ENCODE measurements at places on chromosomes 6 and 20.

GRCh38 chr20:63344616-63345327 is 16.4 kb downstream of the CHRNA4 start:
- DNase-seq: no peak

DNA sequence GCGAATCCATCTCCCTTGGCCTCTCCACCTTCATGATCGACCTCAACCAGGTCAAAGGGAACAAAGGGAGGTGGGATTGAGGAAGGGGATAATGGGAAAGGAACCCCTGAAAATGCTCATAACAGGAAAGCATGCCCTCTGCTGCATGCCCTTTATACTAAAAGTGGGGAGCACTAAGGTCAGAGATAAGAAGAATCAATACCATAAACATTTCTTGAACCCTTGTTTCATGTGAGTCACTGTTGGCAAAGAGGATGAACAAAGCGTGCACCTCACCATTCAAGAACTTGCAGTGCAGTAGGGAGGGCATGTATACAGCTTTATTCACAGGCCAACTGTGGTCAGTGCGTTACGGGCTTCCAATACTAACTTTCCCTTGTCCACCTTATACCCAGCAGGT is 1.7 kb upstream of the SAPCD1 start:
- DNase-seq: no peak

- no peak for DNase-seq
Measured at GRCh38 chr20:3911956-3912355, 22.8 kb downstream of the PANK2 start.

DNA sequence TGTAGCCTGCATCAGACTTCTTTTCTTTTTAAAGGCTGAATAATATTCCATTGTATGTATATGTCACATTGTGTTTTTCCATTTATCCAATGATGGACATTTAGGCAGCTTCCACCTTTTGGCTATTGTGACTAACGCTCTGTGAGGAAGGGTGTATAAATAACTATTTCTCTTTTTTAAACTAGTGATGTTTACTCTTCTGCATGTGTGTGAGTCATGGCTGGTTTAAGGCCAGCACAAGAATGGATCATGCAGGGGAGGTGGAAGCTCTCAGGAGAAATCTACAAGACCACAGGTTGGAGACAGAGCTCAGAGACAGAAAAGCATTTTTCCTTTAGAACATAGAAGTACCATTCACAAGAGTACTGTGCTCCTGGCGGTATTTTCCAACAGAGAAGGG is 307.2 kb downstream of the SOX4 start:
- DNase-seq: peak; percentile 30

DNA sequence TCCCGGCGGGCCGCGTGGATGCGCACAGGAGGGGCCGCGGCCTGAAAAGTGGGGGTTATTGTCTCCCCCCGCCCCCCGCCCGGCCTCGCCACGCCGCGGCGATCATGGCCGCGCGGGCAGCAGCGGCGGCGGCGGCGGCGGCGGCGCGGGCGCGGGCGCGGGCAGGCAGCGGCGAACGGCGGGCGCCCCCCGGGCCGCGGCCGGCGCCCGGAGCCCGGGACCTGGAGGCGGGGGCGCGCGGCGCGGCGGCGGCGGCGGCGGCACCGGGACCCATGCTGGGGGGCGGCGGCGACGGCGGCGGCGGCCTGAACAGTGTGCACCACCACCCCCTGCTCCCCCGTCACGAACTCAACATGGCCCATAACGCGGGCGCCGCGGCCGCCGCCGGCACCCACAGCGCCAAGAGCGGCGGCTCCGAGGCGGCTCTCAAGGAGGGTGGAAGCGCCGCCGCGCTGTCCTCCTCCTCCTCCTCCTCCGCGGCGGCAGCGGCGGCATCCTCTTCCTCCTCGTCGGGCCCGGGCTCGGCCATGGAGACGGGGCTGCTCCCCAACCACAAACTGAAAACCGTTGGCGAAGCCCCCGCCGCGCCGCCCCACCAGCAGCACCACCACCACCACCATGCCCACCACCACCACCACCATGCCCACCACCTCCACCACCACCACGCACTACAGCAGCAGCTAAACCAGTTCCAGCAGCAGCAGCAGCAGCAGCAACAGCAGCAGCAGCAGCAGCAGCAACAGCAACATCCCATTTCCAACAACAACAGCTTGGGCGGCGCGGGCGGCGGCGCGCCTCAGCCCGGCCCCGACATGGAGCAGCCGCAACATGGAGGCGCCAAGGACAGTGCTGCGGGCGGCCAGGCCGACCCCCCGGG is 637 bp downstream of the ARID1B start:
- DNase-seq: peak; percentile 55

GRCh38 chr6:116144605-116145004 is 18.7 kb upstream of the COL10A1 start:
- DNase-seq: no peak

GRCh38 chr20:46814366-46815232 is 80.0 kb upstream of the EYA2 start:
- DNase-seq: no peak

GRCh38 chr6:79536585-79536953 is 661 bp downstream of the LCA5 start:
- no peak for DNase-seq

- DNase-seq: no peak
Measured at GRCh38 chr20:53307964-53308597, 285.6 kb downstream of the ZNF217 start.

GRCh38 chr20:1392443-1392692 is 486 bp downstream of the FKBP1A start:
- no peak for DNase-seq

DNA sequence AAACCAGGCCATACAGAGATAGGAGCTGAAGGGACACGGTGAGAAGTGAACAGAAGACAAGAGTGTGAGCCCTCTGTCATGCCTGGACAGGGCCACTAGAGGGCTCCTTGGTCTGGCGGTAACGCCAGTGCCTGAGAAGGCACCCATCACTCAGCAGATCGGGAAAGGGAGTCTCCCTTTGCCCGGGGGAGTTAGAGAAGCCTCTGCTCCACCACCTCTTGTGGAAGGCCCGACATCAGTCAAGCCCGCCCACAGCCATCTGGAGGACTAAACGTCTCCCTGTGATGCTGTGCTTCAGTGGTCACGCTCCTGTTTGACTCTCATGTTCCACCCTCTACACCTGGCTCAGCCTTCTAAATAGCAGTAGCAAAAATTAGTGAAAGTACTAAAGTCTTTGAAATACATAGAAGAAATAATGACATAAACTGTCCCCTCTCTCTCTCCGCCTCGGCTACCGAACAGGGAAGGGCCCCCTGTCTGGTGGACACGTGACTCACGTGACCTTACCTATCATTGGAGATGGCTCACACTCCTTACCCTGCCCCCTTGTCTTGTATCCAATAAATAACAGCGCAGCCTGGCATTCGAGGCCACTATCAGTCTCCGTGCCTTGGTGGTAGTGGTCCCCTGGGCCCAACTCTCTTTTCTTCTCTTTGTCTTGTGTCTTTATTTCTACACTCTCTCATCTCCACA is 66.7 kb downstream of the RPP21 start:
- DNase-seq: peak; percentile 65

- DNase-seq: no peak
Measured at GRCh38 chr6:112300896-112301295, 46.2 kb upstream of the RFPL4B start.

DNA sequence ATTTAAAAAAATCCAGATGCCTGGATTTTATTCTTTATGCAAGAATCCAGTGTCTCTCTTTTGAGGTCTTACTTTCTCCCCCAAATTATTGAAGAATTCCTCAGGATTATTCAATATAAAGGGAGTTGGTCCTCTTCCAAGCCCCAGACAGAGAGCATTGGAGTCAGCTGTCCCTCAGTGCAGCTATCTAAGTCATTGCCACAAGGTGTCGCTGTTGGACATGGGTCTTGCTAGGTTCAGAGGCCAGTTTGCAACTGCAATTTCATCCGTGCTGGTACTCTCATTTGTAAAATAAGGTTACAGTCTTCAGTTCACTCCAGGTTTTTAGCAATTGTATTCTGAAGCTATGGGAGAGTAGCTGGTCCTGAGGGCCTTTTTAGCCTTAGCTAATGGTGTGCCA is 27.8 kb downstream of the CCN2 start:
- peak; percentile 44 for DNase-seq

- DNase-seq: no peak
Measured at GRCh38 chr6:132344811-132345210, 56.5 kb downstream of the MOXD1 start.

- DNase-seq: no peak
Measured at GRCh38 chr20:56875803-56876202, 246.7 kb downstream of the TFAP2C start.
